ENCODE measurements at places on chromosomes 7 and 10.

GRCh38 chr7:157470017-157470322 is 133.2 kb downstream of the DNAJB6 start:
- no peak for DNase-seq

GRCh38 chr7:44310221-44310848 is 15.1 kb downstream of the CAMK2B start:
- no peak for DNase-seq

DNA sequence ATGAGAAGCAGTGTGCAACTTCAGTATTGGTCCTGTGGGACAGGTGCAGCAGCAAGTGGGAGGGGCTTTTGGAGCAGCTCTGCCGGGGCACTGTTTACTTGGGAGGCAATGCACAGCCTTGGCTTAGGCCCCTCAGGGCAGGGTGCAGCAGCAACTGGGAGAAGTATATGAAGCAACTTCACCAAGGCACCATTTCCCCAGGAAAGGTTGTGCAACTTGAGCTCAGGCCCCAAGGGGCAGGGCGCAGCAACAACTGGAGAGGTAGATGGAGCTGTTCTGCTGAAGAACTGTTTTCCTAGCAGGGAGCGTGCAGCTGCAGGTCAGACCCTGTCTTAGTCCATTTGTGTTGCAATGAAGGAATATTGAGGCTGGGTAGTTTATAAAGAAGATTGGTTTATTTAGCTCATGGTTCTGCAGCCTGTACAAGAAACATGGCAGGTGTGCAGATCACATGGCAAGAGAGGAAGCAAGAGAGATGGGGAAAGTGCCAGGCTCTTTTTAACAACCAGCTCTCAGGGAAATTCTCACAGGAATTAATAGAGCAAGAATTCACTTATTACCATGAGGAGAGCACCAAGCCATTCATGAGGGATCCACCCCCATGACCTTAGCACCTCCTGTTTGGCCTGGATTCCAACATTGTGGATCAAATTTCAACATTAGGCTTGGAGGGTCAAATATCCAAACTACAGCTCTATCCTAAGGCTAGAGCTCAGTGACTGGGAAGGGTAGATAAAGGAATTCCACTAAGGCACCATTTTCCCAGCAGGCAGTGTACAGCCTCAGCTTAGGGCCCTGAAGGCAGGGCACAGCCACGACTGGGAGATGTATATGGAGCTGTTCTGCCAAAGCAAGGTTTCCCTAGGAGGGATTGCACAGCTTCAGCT is 10.9 kb downstream of the GPR141 start:
- DNase-seq: no peak

DNA sequence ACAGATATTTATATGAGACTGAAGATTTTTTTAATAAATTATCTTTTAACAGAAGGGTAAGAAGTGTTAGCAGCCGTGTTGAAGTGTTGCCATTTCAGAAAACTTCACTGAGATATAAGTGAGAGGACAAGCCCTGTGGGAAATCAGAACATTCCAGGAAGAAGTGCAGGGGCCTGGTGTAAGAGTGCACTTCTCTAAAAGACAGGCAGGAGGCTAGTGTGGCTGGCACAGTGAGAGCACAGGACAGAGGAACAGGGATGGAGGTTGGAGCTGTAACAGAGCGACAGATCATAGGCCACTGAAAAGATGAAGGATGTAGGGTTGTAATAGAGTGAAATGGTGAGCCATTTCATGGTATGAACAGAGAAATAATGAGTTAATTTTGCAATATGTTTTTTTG is 608.9 kb downstream of the SORCS1 start:
- no peak for DNase-seq

DNA sequence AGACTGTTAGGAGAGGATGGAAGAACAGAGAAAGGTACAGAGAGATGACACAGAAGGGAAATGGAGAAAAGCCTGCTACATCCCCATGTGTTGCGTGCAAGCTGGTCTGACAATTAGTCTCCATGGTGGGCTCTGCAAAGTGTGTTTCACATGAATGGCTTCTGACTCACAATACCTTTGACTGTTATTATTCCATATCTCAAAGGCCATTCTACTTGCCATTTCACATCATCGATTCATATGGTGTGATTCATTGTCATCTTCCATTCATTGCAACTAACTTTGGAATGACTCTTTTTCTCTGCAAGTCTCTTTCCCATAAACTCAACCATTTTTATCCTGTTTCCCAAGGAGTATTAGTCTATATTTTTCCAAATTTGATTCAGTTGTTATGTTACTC is 208.9 kb upstream of the INHBA start:
- DNase-seq: peak; percentile 87

GRCh38 chr7:33420311-33420940 is 291.1 kb downstream of the BBS9 start:
- DNase-seq: no peak

DNA sequence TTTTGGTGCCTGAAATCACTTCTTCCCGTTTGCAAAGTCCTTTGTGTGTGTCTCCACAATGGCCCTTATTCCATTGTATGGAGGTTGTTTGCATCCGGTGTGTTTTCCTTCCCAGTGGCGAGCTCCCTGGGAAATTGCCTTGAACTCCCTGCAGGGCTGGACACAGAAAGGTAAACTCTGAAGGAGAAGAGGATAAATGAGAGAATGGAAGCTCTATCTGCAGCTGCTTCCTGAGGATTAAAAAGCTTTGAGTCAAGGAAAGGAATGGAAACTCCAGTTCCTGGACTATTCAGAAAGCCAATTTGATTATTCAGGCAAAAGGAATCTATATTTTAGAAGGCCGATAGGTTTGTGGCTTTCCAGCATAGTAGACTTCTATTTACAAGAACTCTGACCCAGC is 4.4 kb upstream of the GRK5 start:
- DNase-seq: no peak

DNA sequence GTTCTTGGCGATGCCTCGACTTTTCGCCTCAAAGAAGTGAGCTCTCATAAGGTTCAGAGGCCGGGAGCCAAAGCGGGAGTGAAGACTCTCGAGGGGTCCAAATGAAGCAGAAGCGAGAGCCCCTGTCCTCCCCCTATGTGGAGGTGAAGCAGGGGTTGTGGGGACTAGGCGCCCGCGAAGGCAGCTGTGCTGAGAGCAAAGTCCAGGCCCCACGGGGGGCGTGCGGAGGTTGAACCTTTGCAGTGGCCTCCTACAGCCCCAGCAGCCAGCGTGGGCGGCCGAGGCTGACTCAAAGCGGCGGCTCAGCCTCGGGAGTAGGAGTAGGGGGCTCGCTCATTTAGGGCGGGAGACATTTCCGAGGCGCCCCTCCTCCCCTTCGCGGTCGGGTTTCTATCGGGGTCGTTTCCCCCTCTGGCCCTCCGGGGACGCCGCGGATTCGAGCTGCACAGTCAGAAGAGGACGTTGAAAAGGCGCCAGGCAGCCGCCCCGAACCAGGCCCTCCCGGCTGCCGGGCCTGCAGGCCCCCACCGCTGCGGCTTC is 553 bp upstream of the ADD3 start:
- DNase-seq: peak; percentile 78

Data from Caki2 (cell line).